ENCODE measurements at places on chromosomes 13 and 19.

GRCh38 chr19:2775556-2776430 lies 7.3 kb downstream of the SGTA start:
- DNase-seq: no peak

DNA sequence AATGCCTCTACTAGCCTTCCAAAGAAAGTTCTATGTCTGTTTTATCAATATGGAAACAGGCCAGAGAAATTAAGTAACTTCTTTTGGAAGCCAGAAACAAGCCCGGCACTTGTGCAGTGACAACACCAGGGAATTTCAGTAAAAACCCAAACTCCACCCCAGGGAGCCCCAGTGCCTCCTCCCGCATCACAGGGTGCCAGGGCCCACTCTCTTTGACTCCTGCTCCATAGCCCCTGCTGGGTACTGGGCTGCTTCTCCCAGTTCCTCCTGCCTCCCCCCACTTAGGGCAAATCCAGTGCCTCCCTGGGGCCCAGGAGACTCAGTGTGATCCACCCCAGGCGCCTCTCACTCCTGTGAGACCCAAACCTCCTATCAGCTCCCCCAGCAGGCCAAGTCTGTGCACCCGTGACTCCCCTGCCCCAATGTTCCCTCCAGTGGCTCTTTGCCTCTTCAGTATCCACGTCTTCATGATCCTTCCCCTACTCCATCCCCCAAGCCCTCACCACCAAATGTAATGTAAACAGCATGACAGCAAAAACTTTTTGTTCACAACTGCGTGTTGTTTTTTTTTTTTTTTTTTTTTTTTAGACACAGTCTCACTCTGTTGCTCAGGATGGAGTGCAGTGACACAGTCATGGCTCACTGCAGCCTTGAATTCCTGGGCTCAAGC lies 2.3 kb upstream of the FFAR3 start:
- DNase-seq: no peak

- DNase-seq: no peak
Measured at GRCh38 chr13:113063091-113063491, 42.5 kb upstream of the F7 start.

GRCh38 chr19:18763674-18764590 lies 27.2 kb downstream of the COMP start:
- no peak for DNase-seq

DNA sequence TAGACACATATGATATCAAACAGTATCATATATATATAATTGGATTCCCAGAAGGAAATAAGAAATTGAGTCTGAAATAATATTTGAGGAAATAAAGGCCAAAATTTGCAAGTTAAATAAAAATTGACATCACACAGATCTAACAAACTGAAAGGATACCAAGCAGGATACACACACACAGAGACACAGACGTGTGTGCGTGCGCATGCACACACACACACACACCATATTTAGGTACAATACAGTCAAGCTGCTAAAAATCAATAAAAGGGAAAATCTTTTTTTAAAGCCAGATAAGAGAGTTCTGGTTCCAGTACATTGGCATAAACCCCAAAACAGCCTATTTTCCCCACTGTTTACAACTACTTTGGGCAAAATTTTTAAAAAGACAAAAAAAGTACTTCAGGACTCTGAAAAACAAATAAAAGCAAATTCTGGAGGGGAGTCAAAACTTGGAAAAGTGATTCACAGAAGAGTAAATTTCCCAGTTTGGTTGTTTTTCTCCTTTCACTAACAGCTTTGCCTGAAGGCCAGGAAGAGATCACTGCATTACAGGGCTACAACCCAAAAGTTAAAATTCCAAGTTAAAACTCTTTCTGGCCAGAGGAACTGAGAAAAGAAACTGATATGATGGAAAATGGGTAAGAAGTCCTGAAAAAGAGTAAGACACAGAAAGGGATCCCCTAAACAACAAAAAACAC lies 16.2 kb downstream of the MYCBP2 start:
- DNase-seq: no peak

GRCh38 chr19:19504754-19505668 lies 10.3 kb downstream of the TSSK6 start:
- no peak for DNase-seq

DNA sequence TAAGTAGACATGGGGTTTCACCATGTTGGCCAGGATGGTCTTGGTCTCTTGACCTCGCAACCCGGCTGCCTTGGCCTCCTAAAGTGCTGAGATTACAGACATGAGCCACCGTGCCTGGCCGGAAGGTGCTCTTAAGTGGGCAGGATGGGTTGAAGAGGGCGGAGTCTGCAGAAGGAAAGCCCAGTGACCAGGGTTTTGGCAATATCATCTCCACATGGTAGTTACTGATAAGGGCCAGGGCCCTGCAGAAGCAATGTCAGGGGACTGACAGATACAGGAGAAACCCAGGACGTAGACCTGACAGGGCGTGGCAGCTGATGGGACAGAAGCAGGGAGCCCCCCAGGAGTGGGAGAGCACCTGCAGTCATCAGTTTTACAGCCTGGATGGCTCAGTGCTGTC lies 45.7 kb upstream of the RNF113B start:
- DNase-seq: no peak

DNA sequence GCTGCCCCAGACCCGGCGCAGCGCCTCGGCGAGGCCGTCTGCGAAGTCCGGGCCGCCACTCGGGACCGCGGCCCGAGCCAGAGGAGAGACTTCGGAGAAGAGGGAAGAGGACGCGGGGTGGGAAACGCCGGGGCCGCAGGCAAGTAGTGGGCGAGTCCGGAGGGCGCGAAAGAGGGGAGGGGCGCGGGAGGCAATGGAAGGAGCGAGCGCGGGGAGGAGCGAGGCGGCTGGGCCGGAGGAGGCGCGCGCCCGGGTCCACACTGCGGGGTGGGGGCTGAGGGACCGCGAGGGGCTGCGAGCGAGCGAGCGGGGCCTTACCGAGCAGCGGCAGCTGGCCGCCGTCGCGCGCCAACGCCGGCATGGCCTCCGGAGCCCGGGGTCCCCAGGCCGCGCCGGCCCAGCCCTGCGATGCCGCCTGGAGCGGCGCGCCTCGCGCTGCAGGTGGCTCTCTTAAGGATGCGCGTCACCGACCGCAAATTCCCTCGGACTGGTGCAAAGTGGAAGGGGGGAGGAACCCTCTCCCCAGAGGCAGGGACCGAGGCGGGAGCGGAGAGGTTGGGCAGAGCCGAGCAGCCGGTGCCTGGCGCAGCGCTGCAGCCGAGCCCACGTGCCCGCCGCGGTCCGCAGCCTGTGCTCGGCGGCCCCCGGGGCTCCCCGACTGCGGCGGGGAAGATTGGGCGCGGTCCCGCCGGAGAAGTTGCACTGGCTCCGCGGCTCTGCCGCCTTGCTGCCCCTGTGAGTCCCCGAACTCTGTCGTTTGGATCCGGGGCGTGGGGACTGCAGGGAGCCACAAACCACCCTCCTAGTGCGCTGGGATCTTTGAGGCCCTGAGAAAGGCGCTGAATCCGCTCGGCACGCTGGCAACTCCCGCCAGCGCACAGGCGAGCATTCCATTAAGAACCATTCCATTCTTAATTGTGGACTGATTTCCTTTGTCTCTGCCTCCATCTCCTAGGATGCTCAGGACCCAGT lies at the start of gene FLT3:
Gene FLT3, minus strand, starts transcription at position 427 of the 972 bp plus-strand sequence. Its CDS starts 66 bp downstream, at position 361.
- DNase-seq: no peak

GRCh38 chr13:76954538-76954937 lies 6.2 kb downstream of the ACOD1 start:
- DNase-seq: no peak

GRCh38 chr19:30059741-30060457 lies 117.9 kb downstream of the URI1 start:
- no peak for DNase-seq

DNA sequence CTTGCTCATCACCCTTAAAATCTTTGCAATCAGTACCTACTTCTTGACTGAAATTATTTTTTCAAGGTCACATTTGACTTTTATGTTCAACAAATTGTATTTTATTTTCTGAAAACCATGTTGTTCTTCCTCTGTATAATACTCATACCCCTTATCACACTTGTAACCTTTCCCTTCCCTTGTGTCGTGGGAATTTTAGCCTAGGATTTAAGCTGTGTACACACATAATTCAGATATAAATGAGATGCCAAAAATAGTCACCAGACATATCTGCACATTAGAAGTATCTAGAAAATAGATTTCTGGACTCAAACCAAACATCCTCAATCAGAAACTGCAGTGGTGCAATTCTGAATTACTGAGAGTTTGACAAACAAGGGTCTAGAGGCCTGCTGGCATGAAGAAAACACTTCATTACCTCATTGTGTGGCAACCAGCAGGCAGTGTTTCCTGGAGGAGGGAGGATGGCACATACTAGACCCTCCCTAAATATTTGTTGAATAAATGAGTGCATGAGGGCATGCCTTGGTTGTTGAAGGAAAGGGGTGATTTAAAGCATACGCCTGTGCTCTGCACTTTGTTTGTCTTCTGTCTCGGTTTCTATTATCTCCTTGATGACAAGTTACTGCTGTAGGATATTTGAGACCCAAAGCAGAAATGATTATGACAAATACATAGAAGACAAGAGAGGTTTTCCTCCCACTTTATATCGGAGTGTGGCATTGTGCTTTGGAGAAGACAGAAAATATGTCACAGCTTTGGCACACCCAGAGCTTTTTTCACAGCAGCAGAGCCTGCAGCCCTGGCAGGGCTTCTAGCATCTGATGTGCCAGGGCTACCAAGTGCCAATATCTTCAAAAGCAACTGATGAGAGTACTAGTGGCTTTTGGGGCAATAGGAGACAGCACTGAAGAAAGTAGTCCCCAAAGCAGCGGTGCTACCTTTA lies 881.1 kb downstream of the PCDH9 start:
- no peak for DNase-seq

DNA sequence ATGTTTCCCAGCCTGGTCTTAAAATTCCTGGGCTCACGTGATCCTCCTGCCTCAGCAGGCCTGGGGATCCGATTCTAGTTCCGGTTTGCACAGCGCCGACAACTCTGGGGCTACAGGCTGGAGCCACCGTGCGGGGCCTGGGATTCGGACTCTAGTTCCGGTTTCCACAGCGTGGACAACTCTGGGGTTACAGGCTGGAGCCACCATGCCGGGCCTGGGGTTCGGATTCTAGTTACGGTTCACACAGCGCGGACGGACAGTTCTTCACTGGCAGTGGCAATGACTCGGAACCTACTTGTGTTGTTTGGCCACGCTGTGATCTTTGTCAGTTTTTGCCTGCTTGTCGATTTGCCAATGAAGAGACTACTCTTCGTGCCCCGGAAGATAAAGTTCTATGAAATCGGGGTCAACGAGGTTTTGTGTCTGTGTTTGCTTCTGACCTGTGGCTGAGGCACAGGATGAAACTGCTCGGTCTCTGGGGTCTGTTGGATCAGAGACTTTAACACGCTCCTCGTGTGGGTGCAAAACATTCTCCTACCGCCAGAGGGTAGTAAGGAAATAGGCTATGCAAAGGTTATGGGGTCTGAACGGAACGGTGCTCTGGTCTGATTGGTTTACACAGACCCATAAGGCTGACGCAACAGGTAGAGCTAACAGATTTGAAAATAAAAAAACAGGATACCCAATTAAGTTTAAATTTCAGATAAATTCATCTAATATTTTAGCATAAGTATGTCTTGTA lies 12.1 kb upstream of the ZSCAN1 start:
- peak; percentile 79 for DNase-seq

DNA sequence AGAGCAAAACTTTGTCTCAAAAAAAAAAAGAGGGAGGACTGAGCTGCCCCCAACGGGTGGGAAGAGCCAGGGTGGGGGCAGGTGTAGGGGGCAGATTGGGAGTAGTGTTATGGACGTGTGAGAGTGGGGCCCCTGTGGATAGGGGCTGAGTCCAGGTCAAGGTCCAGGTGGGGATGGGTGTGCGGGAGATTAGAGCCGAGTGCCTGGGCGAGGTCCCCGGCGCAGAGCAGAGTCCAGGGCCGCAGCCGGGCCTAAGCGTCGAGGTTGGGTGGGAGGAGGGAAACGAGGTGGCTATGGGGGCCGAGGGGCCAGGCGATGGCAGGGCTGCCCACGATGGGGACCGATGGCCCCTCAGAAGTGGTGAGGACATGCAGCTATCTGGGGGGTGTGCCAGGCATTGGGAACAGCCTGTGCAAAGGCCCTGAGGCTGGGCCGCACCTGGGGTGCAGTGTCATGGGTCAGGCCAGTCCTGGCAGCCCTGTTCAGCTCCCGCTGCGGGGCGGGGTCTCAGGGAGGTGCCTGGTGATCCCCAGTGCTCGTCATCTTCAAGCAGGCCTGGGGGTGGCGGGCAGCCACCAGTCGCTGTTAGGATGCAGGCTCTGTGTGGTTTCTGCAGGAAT lies 12.3 kb upstream of the MISP start:
- DNase-seq: no peak

DNA sequence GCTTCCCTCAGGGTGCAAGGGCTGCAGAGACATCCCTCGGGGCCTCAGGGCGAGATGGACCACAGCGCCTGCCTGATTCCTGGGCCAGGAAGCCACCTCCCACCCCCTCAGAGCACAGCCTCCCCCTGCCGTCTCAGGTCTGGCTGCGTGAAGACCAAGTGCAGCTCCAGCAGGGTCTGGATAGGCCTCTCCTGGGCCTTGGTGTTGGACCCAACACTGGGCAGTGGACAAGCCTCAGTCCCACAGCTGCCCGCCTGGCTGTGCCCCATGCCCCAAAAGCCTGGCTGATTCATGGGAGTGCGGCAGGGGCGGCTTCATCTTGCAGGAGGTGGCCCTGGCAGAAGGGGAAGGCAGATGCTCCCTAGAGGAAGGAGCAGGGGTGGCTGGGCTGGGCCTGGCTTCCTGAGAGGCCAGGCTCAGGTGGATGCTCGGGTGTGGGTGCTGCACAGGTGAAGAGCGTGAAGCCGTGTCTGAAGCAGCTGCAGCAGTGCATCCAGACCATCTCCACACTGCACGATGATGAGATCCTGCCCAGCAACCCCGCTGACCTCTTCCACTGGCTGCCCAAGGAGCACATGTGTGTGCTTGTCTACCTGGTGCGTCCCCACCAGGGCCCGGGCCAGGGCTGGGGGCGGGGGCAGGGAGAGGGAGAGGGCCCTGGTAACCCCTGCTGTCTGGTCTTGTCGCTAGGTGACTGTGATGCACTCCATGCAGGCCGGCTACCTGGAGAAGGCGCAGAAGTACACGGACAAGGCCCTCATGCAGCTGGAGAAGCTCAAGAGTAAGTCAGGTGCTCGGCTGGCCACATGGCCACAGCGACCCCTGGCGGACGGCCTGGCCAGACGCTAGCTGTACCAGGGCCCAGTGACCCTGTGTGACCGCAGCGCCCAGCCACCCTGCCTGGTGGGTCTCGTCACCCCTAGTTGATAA lies 21.7 kb downstream of the MAU2 start:
- DNase-seq: peak; percentile 78

- no peak for DNase-seq
Measured at GRCh38 chr13:75873494-75873893, 237.4 kb downstream of the LMO7 start.

Data from D721Med (cell line).